HepG2 (cell line): ENCODE measurements at places on chromosomes 3 and 15. TPM values are rescaled to one million over a fixed set of nuclear protein-coding genes. Genes with fewer than 3 reads are reported as not detected.

- no peak for DNase-seq
Observed at GRCh38 chr3:62793946-62794345, 81.3 kb downstream of the CADPS start.

GRCh38 chr3:115148142-115148790 lies 1.2 kb upstream of the ZBTB20 start:
- DNase-seq: no peak

DNA sequence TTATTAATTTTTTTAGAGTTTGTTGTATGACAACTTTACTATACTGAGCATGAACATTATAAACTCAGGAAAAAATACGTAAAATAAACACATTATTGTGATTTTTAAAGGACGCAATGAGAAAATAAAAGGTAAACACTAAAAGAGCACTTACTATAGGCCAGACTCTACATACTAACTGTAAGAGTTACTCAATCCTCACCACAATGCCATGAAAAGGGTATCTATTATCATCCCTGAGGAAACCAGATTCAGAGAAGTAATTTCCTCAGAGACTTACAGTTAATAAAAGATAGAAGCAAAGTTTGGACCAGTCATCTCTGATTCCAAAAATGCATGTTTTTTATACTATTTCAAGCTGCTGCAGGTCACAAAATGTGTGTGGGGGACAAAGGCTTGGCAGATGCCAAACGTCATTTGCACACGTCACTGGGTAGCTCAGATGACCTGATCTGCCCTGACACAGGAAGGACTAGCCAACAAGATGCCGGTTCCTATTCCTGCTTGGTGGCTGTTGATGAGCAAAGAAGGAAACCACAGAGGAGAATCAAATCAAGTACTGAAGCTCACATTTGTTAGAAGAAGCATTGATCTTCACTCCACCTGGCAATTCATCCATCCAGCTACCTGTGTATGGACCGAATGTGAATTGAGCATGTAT lies 42.3 kb downstream of the KLHL6 start:
- DNase-seq: no peak

- no peak for DNase-seq
Observed at GRCh38 chr3:175421902-175422301, 562.8 kb downstream of the NAALADL2 start.

- DNase-seq: no peak
Observed at GRCh38 chr15:51346136-51346535, 4.7 kb downstream of the GLDN start.

- no peak for DNase-seq
Observed at GRCh38 chr3:78846718-78847117, 921.1 kb downstream of the ROBO1 start.

DNA sequence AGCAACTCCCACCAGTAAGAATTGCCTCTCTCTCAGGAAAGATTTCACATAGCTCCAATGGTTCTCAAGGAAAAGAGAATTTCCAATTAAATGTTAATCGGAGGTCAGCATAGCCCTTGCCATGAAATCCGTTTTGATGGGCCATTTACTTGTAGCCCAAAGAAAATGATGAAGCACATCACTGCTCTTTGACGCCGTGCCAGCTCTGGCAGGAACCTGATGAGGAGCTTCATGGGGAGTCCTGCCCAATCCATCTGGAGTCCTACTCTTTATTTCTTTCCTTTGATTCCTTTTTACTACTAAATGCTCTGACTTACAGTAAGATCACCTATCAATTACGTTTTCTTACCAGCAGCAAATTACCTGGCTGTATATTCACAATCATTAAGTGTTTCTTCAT lies 84.7 kb downstream of the FGF12 start:
- DNase-seq: no peak

Gene FANCI
- polyA plus RNA-seq: 10.4 and 15.7 TPM in 2 replicates

Gene IMPG2
- 0.03 and 0.07 TPM in 2 replicates for polyA plus RNA-seq

Gene DNAH12
- 0.08 and 0.11 TPM in 2 replicates for polyA plus RNA-seq

Gene ALG3
- 57.1 and 63.2 TPM in 2 replicates for polyA plus RNA-seq

Gene NME9
- not detected in 2 replicates for polyA plus RNA-seq

Gene OR5K2
- not detected in 2 replicates for polyA plus RNA-seq

Gene CLRN1
- polyA plus RNA-seq: not detected in 2 replicates

Gene LZTFL1
- 14.6 and 17.2 TPM in 2 replicates for polyA plus RNA-seq

Gene ARPIN
- polyA plus RNA-seq: 2.8 and 2.9 TPM in 2 replicates

Gene ARHGAP31
- not detected in 2 replicates for polyA plus RNA-seq

Gene TAGLN3
- polyA plus RNA-seq: 0.51 and 0.60 TPM in 2 replicates

Gene CYP1A2
- polyA plus RNA-seq: 0.07 and 0.09 TPM in 2 replicates

Gene GMPS
- 19.7 and 29.6 TPM in 2 replicates for polyA plus RNA-seq

Gene SLC9A9
- polyA plus RNA-seq: not detected in 2 replicates

Gene IL17RC
- polyA plus RNA-seq: 24.0 and 31.7 TPM in 2 replicates

Gene UACA
- 33.5 and 39.2 TPM in 2 replicates for polyA plus RNA-seq
